Activated T-cell treated with anti-CD3 and anti-CD28 coated beads, Interleukin-2, amount 50 U/mL, for 72 hours (primary cell): ENCODE measurements at places on chromosomes 5 and 9. TPM values are rescaled to one million over a fixed set of nuclear protein-coding genes. Genes with fewer than 3 reads are reported as not detected.

Gene ARHGEF39
- 15.1 TPM for total RNA-seq

Gene PBX3
- 20.6 TPM for total RNA-seq

Gene DAB2IP
- total RNA-seq, result 0.74 TPM

Gene GPR151
- total RNA-seq, result not detected

DNA sequence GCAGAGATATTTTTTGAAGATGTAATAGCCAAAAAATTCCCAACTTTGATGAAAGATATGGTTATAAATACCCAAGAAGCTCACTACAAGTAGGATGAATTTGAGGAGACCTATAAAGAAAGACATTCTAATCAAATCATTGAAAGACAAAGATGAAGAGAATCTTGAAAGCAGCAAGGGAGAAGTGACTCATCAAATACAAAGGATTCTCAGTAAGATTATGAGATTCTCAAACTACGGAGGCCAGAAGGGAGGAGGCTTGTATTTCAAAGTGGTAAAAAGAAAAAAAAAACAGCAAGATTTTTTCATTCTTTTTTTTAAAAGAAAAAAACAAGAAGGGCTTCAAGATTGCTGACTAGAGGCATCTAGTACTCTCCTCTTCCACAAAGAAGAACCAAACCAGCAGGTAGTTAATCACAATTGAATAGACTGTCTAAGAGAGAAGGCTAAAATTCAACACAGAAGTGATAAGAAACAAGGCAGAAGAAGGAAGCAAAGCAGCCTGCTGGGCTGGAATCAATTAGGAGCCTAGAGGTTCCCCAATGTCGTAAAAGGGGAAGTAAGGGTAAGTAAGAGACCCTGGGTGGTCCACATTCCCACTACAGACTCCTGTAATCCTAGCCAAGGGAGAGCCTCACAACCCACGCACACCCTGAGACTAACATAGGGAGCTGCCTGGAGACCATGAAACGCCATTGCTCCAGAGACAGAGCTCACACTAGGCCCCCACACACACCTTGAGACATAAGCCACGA is 59.1 kb upstream of the NIPAL4 start:
- peak overlapping the region; percentile 91 for H3K27ac ChIP-seq
- peaks cover 13% of the 10 kb centered on the region for H3K4me1 ChIP-seq
- H3K4me3 ChIP-seq, result peak overlapping the region; percentile 52
- H3K36me3 ChIP-seq, result peaks cover 9% of the 10 kb centered on the region

DNA sequence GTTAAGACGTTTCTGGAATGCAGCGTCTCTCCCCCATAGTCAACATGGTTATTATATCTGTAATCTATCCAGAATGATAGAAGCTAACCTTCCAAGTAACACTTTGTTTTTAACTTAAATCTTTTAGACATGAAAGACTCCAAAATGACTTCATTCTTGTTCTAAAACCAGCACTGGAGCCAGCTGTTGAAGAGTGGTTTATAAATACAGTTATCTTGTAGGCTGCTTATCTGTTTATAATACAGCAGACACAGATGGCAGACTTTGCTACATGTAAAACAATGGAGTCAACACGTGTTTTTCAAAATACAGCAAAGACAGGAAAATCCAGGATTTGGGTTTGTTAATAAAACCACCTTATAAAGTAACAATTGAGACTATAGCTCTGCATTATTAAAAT is 48.8 kb upstream of the RETREG1 start:
- no peaks in the 10 kb centered on the region for H3K27me3 ChIP-seq
- no peak for DNase-seq
- no peaks in the 10 kb centered on the region for H3K36me3 ChIP-seq

- no peaks in the 10 kb centered on the region for H3K4me1 ChIP-seq
- no peak for DNase-seq
- H3K4me3 ChIP-seq, result no peak overlapping the region
- H3K36me3 ChIP-seq, result no peaks in the 10 kb centered on the region
Observed at GRCh38 chr5:62722360-62722759, 143.7 kb downstream of the LRRC70 start.

DNA sequence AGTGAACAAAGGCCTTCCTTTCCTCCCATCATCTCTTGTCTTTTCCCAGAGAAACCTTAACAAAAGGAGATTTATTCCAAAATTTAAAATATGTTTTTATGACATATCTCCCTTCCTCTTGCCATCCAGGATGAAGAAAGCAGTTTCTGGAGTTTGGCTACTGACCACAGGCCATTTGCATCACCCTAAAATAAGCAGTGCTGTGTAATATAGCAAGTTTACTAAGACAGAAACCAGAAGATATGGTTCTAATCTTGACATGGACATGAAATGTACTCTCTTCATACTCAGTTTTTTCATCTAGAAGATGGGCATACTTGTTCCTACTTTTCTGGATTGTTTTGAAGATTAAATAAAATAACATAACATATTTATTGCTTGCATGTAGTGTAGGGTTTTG is 50.2 kb upstream of the ZFAND5 start:
- H3K4me3 ChIP-seq, result no peak overlapping the region
- H3K27me3 ChIP-seq, result no peaks in the 10 kb centered on the region
- no peak overlapping the region for H3K27ac ChIP-seq
- DNase-seq, result no peak

- H3K27me3 ChIP-seq, result no peaks in the 10 kb centered on the region
- no peaks in the 10 kb centered on the region for H3K36me3 ChIP-seq
- no peak for DNase-seq
- H3K27ac ChIP-seq, result no peak overlapping the region
Observed at GRCh38 chr9:20872340-20872977, 159.0 kb downstream of the HACD4 start.

GRCh38 chr9:114250648-114251047 is 72.2 kb upstream of the ORM1 start:
- DNase-seq, result no peak
- no peak overlapping the region for H3K27ac ChIP-seq
- no peaks in the 10 kb centered on the region for H3K4me1 ChIP-seq
- peaks cover 6% of the 10 kb centered on the region for H3K27me3 ChIP-seq
- no peaks in the 10 kb centered on the region for H3K36me3 ChIP-seq
- H3K4me3 ChIP-seq, result no peak overlapping the region

GRCh38 chr5:172110921-172111851 is 76.8 kb downstream of the STK10 start:
- peak overlapping the region; percentile 81 for H3K4me3 ChIP-seq
- no peaks in the 10 kb centered on the region for H3K27me3 ChIP-seq
- peak overlapping the region; percentile 90 for H3K27ac ChIP-seq
- peaks cover 91% of the 10 kb centered on the region for H3K4me1 ChIP-seq
- peaks cover 17% of the 10 kb centered on the region for H3K36me3 ChIP-seq

GRCh38 chr5:132501961-132502931 is 11.7 kb upstream of the IRF1 start:
- H3K4me3 ChIP-seq, result no peak overlapping the region
- H3K27ac ChIP-seq, result no peak overlapping the region
- peaks cover 50% of the 10 kb centered on the region for H3K4me1 ChIP-seq
- no peaks in the 10 kb centered on the region for H3K36me3 ChIP-seq
- DNase-seq, result no peak

GRCh38 chr5:154652746-154653417 is 102.3 kb upstream of the LARP1 start:
- no peak overlapping the region for H3K4me3 ChIP-seq
- H3K27me3 ChIP-seq, result peaks cover 3% of the 10 kb centered on the region
- no peak overlapping the region for H3K27ac ChIP-seq
- peaks cover 16% of the 10 kb centered on the region for H3K4me1 ChIP-seq
- DNase-seq, result no peak

- H3K4me3 ChIP-seq, result no peak overlapping the region
- no peak overlapping the region for H3K27ac ChIP-seq
- peaks cover 9% of the 10 kb centered on the region for H3K4me1 ChIP-seq
- peaks cover 3% of the 10 kb centered on the region for H3K36me3 ChIP-seq
- H3K27me3 ChIP-seq, result no peaks in the 10 kb centered on the region
- no peak for DNase-seq
Observed at GRCh38 chr5:102910240-102911226, 155.4 kb downstream of the PAM start.

GRCh38 chr5:156277290-156277689 is 49.7 kb upstream of the SGCD start:
- H3K36me3 ChIP-seq, result no peaks in the 10 kb centered on the region
- no peak overlapping the region for H3K27ac ChIP-seq
- no peak for DNase-seq
- no peaks in the 10 kb centered on the region for H3K27me3 ChIP-seq
- no peaks in the 10 kb centered on the region for H3K4me1 ChIP-seq
- no peak overlapping the region for H3K4me3 ChIP-seq

DNA sequence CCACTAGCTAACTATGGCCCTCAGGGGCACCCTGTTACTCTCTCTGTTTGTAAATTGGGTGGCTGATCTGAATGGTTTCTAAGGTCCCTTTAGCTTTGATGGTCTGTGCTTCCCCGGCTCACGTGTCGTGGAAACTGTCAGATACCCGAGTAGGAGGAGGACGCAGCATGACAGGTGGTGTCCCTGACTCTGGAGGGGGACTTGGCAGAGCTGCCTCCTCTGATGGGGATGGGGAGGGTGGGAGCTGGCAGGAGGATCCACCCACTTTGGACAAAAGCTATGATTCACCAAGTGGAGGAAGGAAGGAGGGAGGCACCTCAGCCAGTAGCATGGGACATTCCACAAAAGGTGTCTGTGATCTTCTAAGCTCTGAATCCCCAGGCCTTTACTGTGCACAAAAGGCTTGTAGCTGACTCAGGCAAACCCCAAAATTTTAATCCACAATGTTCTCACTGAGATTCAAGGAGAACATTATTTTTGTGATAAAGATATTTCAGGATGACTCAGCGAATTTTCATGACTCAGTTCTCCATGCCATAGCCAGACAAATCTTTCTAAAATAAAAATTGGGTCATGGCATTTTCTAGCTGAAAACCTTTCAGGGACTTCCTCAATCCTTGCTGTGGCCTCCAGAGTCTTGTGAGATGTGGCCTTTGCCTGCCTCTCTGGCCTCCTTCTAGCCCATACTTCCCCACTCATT is 131.0 kb upstream of the BRINP1 start:
- no peaks in the 10 kb centered on the region for H3K4me1 ChIP-seq
- no peak overlapping the region for H3K27ac ChIP-seq
- H3K36me3 ChIP-seq, result no peaks in the 10 kb centered on the region

- peaks cover 17% of the 10 kb centered on the region for H3K4me1 ChIP-seq
- H3K27me3 ChIP-seq, result peaks cover 20% of the 10 kb centered on the region
- no peaks in the 10 kb centered on the region for H3K36me3 ChIP-seq
- no peak overlapping the region for H3K4me3 ChIP-seq
- DNase-seq, result no peak
Observed at GRCh38 chr5:61318376-61318775, 13.7 kb upstream of the ZSWIM6 start.

- no peak overlapping the region for H3K27ac ChIP-seq
- H3K4me1 ChIP-seq, result no peaks in the 10 kb centered on the region
- H3K27me3 ChIP-seq, result no peaks in the 10 kb centered on the region
- DNase-seq, result no peak
- H3K4me3 ChIP-seq, result no peak overlapping the region
- no peaks in the 10 kb centered on the region for H3K36me3 ChIP-seq
Observed at GRCh38 chr5:4553130-4553529, 587.0 kb upstream of the ADAMTS16 start.

GRCh38 chr9:38276771-38277439 is 115.6 kb upstream of the ALDH1B1 start:
- DNase-seq, result no peak
- H3K27ac ChIP-seq, result no peak overlapping the region
- peaks cover 13% of the 10 kb centered on the region for H3K4me1 ChIP-seq
- no peak overlapping the region for H3K4me3 ChIP-seq
- no peaks in the 10 kb centered on the region for H3K36me3 ChIP-seq

DNA sequence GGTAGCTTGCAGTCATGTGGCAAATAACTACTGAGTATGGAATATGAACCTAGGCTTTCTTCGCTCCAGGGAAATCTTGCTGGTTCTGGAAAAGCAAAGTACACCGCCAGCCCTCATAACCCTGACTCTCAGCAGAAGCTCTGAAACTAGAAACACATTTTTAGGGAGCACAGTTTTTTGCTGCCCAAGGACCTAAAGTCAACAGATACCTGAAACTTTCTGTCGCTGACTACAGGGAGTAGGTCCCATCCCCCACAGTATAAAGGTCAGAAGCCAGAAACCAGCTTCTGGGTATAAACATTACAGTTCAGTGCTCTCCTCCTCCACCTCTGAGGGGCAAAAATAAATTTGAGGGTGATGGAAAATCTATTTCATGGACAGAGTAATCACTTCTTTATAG is 3.0 kb downstream of the ATOX1 start:
- DNase-seq, result no peak
- H3K36me3 ChIP-seq, result peaks cover 6% of the 10 kb centered on the region
- no peaks in the 10 kb centered on the region for H3K27me3 ChIP-seq
- peak overlapping the region; percentile 70 for H3K4me3 ChIP-seq
- peak overlapping the region; percentile 63 for H3K27ac ChIP-seq
- peaks cover 63% of the 10 kb centered on the region for H3K4me1 ChIP-seq

DNA sequence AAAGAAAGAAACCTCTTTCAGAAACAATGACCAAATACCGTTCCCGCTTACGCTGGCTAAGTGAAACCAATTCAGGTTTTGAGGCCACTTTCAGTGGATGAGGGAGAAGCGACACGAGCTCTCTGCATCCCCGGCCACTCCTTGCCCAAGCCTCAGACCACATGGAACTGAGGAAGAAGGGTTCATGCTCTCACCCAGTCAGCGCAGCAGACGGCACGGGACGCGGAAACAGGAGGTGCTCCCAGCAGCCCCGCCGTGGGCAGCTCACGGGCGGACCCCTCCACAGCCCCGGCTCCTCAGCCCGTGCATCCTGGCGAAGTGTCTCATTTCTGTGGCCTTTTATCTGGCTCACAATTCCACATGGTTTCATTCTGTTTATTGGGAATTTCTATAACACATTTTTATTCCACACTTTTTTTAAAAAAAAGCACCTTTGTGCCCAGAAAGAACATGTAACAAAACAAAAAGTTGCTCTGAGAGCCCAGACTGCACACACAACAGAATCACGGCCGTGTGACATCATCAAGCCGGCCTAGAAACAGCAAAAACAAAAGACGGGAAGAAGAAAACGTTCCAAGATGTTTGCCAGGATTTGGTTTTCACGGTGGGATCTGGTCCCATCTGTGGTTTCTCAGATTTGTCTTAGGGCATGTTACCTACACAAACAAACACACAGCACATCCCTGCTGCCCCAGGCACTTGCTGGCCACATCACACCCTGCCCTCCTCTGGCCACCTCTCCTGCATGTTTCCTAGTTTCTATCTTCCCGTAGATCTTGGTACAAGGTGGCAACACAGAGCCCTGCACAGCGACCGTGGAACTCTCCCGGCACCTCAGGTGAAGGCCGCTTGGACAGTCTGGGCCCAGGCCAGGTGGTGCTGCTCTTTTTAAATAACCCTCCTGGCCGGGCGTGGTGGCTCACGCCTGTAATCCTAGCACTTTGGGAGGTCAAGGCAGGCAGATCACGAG is 16.2 kb downstream of the QSOX2 start:
- H3K36me3 ChIP-seq, result peaks cover 8% of the 10 kb centered on the region
- no peak for DNase-seq
- H3K4me1 ChIP-seq, result peaks cover 47% of the 10 kb centered on the region
- no peak overlapping the region for H3K4me3 ChIP-seq
- peak overlapping the region; percentile 78 for H3K27ac ChIP-seq
- no peaks in the 10 kb centered on the region for H3K27me3 ChIP-seq

DNA sequence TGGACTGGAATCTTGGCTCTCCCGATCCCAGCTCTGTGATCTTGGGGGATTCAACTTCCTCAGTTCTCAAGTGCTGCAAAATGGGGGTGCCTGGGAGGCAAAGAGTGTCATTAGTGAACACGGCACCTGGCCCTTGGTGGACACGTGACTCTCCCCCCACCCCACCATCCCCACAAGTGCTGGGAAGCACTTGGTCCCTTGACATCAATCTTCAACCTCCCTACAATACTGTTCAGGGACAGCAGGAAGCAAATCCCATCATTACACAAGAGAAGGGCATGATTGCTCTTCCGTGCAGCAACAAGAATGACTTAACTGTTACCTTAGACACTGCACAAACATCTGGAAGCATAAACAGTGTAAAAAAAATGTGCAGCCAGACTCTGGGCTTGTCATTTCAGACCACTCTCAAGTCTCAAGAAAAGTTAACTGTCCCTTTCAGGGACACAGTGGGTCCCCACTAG is 61.4 kb downstream of the PSMB7 start:
- no peak overlapping the region for H3K4me3 ChIP-seq
- peaks cover 9% of the 10 kb centered on the region for H3K4me1 ChIP-seq
- DNase-seq, result no peak
- H3K36me3 ChIP-seq, result peaks cover 6% of the 10 kb centered on the region
- H3K27me3 ChIP-seq, result no peaks in the 10 kb centered on the region
